Left renal cortex interstitium (tissue), 4 donors: ENCODE measurements at places on chromosomes 12 and 14. TPM values are rescaled to one million over a fixed set of nuclear protein-coding genes. Genes with fewer than 3 reads are reported as not detected.

DNA sequence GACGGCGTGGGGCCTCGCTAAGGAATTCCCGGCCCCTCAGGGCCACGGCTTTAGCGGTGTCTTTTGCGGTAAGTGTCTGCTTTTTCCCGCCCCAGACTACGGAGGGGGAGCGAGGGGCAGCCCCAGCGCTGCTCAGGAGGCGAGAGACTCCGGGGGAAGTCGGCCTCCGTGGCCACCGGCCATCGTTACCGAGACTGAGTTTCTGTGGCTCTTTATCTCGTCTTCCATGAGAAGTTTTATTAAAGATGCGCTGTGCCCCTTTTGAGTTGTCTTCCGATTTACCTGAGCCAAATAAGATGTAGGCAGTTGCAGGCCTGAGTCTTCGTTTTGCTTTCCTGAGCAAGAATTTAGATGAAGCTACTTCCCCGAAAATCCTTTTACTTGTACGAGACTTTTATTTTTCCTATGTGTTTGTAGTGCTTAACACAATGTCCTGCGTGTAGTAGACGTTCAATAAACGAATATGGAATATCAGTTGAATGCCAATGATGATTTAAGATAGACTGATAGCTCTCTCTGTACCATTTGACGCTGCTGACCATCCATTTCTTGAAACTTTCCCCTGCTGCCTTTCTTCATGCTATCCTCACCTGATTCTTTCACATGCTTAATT is 462 bp downstream of the SRP54 start:
- peak; percentile 18 for DNase-seq

DNA sequence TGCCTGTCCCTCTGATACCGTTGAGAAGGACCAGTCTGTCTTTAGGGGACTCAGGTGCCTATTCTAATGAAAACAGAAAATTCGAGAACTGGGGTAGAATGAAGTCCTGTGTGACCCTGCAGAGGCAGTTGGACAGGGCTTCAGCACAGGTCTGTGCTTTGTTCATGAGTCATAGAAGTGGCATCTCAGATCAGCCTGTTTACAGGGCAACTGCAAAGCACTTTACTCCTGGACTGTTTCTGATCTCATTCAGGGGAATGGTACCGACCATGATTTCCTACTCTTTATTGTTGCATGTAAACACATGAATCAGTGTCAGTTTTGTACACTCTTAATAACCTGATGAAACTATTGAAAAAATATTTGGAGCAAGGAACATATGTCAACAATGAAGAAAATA is 1517.0 kb downstream of the AACS start:
- DNase-seq: no peak

DNA sequence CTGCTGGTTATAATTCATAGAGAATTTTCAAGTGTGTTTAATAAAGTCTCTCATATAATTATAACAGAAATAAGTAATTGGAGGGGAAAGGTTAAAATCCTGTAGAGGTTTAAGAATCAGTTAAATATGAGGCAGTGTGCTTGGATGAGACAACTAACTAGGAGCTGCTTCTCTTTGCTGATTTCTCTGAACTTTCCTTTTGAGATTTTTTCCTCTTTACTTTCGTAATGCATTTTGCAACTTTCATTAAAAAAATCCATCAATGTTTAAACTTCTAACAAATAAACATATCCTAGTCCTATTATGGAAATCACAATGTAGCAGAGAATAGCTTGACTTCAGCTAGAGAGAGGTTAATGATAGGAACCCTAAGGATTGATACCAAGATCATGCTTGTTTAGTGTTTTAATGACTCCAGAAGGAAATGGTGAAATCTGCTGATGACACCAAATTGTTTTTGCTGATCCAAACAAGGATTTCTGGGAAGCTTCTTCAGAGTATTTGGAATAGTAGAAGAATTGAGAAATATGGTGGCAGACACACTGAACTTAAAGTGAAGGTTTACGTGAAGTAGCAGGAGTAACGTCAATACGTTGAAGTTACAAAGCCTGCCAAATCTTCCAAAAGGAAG is 122.6 kb downstream of the RAD51B start:
- no peak for DNase-seq

- DNase-seq: no peak
These were observed 324.4 kb downstream of the PDZRN4 start for GRCh38 chr12:41512497-41512896.

DNA sequence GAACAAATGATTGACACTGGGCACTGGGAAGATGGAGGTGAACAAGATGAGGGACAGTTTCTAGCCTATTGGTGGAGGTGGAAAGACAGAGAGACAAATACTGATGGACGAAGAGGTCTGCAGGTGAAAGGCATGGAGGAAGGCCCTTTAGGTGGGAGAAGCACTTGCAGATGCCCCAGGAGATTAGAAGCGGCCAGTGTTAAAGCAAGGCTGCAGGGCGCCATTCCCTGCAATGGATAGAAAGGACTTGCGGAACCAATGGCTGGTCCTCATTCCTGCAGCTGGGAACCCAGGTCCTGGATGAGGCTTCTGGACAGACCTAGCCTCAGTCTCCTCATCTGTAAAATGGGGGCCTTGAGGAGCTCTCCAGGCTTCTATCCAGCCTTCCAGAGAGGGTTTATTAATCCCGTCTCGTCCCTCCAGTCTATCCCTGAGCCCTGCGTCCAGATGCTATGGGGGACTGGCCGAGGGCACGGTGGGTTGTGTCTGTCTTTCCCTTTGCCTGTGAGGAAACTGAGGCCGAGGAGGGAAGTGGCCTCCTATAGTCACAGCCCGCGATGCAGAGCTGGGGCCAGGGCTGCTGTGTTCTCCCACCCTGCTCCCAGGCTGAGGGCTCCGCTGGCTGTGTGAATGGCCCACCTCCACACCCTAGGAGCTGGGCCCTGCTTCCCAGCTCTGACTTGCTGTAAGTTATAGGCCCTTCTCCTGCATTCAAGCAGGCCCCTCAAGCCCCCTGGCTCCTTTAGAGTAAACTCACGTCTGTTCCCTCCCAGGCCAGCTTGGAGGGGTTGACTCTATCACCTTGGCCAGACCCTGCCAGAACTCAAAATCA is 33.0 kb downstream of the CYP46A1 start:
- no peak for DNase-seq

DNA sequence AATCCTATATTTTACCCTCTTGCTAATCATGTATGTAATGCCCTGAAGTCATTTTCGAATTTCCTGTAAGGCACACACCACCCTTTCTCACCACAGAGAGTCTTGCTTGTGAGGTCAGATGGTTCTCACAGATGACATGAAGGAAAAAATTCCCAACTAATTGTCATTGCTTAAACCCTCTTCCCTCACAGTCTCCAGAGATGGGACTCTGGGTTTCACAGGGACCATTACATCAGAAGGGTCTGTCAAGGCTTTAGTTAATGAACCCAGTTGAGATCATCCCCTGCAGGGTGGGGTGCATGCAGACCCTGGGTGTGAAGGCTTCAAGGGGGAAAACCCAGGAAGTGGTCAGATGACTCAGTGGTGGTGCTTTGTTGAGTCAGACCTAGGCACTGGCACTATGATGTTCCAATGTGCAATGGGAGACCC is 229.6 kb downstream of the BCAT1 start:
- no peak for DNase-seq

OR6C76 gene
- not detected for polyA plus RNA-seq

RAD9B gene
- 1.2 TPM for polyA plus RNA-seq

VIPAS39 gene
- polyA plus RNA-seq: 30.3 TPM
